ENCODE measurements at places on chromosomes 4 and X.
A peak's percentile ranks its signal among the peaks of the same experiment; 100 is the strongest.

DNA sequence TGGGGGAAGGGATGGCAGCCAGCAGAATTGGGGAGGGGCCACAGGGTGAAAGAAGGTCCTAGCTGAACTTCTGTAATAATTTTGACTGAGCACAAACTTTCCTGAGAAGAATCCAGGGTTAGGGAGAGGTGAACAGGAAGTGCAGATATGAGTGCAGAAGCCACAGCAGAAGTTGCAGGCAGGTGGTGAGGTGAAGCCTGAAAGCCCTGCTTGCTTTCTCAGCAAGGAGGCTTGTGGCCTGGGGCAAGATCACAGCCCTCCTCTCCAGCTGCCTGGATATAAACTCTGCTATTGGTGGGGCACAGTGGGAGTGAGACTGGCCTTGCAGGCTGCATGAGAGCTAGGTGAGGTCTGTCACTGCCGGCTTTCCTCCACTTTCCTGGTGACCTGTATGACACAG lies 44.1 kb upstream of the UPRT start:
- DNase-seq, result no peak

GRCh38 chr4:22842360-22843018 lies 149.8 kb downstream of the GBA3 start:
- no peak for DNase-seq

DNA sequence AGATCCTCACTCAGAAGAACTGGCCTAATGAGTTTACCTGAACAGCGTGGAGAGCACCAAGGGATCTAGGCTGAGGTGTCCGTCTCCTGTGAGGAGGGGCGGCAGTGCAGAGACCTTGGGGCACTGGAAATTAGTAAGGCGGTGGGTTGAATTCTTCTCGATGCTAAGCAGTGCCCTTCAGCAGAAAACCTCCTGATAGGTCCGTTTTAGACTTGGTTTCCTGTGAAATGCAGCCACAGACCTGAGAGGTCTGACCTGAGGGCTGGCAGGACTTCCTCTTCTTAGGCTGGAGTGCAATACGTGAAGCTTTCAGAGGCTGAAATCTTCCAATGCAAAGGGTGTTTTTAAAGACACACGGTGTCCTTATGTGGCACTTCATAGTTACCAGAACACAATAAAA lies at the start of gene CLNK:
Gene CLNK (minus strand): TSS at position 138 of the 400 bp plus-strand sequence. CDS start 16,899 bp downstream, outside the sequence.
- no peak for DNase-seq

DNA sequence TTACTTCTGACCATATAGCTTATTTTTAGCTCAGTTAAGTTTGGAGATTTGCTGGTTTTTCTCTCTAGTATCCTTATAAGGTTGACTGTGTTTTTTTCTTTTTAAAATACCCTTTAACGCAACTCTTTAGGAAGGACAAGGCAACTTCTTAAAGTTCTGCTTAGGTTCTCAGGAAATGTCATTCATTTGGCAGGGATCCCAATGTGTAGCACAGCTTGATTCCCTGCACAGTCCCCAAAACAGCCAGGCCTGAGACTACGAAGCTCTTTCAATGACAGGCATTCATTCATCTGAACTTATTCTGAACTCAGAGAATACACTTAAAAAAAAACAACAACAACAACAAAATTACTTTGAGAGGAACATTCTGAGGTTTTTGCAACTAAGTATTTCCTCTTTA lies 1765.8 kb downstream of the PCDH7 start:
- DNase-seq, result no peak

GRCh38 chr4:60605646-60606354 lies 594.3 kb upstream of the ADGRL3 start:
- no peak for DNase-seq

DNA sequence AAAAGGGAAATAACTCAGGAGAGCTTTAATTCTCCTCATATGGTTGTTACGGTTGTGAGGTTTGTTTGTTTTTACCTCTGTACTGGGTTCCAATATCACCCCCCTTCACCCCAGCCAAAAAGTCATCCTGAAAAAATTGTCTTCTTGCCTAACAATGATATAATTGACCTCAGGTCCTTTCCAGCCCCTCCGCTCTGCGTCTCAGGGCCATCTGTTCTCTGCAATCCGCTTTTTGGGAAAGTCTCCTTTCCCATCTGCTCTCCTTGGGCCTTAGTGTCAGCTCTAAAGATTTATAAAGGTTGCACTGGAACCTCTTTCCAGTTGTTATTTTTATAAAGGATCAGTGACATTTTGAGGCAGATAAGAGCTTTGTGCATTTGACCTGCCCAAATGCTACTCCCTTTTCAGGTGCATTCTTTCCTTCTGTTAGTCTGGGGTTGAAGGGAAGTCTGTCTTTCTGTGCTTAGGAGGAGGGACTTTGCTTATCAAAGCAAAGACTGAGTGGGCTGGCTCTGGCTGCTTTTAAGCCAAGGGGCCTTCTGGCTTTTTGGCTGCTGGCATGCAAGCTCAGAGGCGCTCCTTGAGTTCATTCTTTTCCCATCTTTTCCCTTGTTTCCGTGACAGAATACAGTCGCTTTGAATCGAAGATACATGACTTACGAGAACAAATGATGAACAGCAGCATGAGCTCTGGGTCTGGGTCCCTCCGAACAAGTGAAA lies 34.1 kb downstream of the DLG3 start:
- DNase-seq, result no peak

- no peak for DNase-seq
These were observed 585.7 kb downstream of the TLL1 start for GRCh38 chr4:166458756-166459155.

- no peak for DNase-seq
These were observed 9.7 kb downstream of the PTCHD1 start for GRCh38 chrX:23344238-23344903.

DNA sequence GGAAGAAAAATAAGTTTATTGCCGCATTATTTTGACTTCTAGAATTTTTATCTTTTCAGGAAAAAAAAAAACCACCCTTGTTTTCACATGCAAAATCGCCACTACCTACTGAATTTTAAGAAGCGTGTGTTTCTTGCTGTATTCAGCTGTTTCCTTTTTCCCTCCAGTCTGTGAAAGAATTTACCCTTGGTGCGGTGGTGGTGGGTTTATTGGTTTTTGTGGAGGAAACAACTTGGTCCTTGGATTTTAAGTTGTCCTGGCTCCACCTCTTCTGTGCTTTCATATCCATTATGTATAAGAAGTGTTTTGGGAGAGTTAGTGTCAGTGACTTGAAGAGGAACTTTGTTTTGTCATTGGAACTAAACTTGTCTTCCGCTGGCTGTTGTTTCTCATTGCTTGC lies 8.1 kb downstream of the RAPGEF2 start:
- no peak for DNase-seq

GRCh38 chrX:16678689-16679088 lies 28.7 kb downstream of the S100G start:
- DNase-seq, result no peak

DNA sequence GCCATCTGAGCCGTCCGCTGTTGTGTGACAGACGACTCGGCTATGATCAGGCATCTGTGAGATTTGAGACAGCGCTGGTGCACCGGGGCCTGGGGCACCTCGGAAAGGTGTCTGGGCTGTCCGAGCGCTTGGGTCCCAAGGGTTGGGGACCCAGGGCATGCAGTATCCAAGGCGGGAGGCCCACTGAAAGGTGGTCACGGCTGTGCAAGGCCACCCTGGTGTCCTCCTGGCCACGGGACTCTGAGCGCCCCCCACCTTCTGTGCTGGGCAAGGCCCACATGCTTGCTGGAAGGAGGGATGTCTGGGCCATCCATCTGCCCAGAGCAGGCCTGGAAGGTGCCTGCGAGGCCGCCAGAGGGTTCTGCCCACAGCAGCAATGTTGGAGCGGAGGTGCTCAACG lies 19.9 kb downstream of the TACC3 start:
- DNase-seq, result no peak

- DNase-seq, result no peak
These were observed 75.7 kb upstream of the ANK2 start for GRCh38 chr4:112973750-112974251.

DNA sequence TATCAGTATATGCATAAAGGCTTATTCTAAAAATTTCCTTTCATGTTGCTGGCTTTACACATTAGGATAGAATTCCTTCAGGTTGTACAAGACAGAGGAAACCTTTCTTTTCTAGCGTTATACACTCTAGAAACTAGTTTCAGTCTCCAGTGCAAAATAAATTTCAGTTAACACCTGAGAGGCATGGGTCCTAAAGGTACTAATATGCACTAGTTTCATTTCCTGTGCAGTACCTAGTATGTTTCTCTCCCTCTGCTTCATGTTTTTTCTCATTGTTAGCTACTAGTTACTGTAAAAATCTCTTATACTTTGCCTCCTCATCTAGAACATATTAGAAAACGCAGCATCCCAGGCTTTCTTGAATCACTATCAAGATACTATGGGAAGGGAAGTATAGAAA lies 54.0 kb downstream of the SNX25 start:
- no peak for DNase-seq

DNA sequence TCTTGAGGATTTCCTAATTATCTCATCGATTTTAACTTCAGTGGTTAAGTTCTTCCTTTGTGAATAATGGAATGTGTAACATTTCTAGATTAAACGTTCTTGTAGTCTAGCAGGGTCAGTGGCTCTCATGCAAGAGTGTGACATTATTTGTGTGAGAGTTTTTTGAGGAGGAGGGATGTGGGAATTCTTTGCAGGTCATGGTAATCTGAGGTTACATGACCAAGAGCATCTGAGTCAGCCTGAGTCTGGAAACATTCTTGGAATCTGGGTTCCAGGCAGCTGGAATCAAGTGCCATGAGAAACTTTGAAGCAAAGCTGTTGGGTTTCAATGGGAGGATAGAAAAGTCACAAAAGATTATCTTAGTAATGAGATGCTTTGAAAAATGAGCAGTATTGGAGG lies 49.5 kb downstream of the GK start:
- no peak for DNase-seq

GRCh38 chrX:28920153-28920943 lies 333.1 kb downstream of the IL1RAPL1 start:
- no peak for DNase-seq

DNA sequence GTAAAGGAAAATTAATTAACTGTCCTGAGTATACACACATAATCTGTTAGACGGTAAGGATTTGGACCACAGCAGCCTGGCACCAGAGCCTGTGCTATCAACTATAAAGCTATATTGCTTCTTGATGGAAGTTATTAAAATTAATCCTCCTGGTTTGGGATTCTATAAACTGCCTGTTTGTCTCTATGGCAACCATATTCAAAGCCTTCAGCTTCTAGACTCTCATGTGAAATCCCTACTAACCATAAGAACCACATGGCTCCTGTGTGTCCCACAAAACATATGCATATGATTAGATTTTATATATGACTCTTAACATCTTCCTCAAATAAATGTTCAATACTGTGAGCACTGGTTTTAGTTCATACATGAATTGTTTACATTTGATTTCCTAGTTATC lies 380.8 kb downstream of the ANKRD50 start:
- no peak for DNase-seq

- no peak for DNase-seq
These were observed 28.6 kb downstream of the TMEM255A start for GRCh38 chrX:120282697-120283096.

- peak; percentile 26 for DNase-seq
These were observed 7.2 kb downstream of the TIMM17B start for GRCh38 chrX:48890296-48890925.

DNA sequence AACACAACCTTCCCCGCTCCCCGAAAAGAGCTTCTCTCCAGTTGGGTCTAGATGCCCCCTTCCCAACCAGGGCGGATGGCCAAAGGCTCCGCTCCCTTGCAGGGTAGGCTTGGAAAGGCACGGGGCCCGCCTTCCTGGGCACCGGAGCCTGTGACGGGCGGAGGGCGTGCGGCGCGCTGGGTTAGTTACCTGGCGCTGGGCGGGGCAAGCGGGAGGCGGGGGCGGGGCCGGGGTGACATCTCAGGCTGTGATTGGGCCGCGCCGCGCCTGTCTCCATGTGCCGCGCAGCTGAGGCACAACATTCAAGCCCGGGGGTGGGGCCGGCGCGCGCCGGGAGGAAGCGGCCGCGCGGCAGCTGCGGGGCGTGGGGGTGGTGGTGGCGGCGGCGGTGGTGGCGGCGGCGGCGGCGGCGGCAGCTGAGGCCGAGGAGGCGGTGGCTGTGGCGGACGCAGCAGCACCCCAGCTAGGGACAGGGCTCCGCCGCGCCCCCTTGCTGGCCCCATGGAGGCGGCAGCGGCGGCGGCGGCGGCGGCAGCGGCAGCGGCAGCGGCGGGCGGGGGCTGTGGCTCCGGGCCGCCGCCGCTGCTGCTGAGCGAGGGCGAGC lies at the start of gene REPS2:
Gene REPS2 (plus strand): TSS at position 298 of the 604 bp plus-strand sequence. CDS start 204 bp downstream, at position 502.
- DNase-seq, result peak; percentile 81

DNA sequence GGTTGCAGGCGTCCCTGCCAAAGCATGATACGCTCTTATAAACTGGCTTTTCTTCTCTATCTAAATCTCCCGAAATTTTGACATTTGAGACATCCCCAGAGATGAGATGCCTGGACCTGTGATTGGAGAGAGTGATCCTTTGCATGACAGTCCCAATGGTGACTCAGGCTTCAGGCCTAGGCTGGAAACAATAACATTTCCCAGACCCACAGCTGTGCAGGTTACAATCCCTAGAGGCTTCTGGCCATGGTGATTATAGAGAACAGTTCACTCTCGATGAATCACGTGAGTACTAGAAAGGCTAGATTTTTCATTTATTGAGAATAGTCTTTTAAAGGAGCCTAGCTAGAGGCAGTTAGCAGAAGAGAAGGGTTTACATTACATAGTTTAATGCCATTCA lies 75.9 kb downstream of the SPATA18 start:
- no peak for DNase-seq

GRCh38 chr4:79948261-79948660 lies 124.8 kb downstream of the ANTXR2 start:
- no peak for DNase-seq

GRCh38 chrX:82384401-82384800 lies 1123.7 kb upstream of the POU3F4 start:
- no peak for DNase-seq

GRCh38 chr4:184328022-184328736 lies 110.5 kb upstream of the ENPP6 start:
- peak; percentile 38 for DNase-seq

- DNase-seq, result no peak
These were observed 8.5 kb downstream of the TAFAZZIN start for GRCh38 chrX:154419688-154420401.

DNA sequence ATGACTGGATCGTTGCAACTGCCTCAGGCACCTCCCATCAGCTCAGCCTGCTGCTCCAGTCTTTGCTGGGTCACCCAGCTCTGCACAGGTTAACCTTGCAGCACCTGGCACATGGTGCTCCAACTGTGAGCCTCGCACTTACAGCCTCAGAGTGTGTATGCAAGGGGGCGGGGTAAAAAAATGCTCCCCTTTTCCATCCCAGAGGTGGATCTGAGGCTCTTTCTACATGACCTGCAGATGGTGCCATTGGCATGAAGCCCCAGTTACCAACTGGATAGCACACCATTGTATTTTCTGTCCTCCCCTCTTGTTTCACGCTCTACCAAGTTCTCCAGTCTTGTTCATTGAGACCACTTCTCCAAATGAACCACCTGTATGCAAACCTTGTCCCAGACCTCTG lies 46.2 kb upstream of the TRPC3 start:
- DNase-seq, result no peak

- no peak for DNase-seq
These were observed 851.6 kb downstream of the CENPC start for GRCh38 chr4:66693694-66694093.

DNA sequence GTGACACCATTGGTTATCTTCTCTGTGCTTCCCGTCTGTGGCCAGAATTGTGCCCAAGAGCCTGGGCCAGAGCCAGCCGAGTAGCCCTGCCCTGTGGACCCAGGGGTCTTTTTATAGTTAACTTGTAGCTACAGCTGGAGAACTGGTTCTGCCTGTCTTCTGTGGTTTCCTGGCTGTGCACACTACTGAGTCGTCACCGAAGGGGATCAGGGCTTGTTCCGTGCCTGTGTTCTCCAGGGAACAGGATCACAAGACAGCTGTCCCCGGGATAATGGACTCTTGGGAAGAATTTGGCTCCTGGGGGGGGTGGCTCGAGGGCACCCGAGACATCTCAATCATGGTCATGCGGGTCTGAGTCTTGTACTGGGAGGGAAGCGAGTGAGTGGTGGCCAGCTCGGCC lies 22.1 kb upstream of the OPN1LW start:
- no peak for DNase-seq

All from stimulated activated CD4-positive, alpha-beta T cell treated with anti-CD3 and anti-CD28 coated beads, Interleukin-4, amount 100 ng/mL, for 1 hour (primary cell).